ENCODE measurements at places on chromosomes 12 and 14.

DNA sequence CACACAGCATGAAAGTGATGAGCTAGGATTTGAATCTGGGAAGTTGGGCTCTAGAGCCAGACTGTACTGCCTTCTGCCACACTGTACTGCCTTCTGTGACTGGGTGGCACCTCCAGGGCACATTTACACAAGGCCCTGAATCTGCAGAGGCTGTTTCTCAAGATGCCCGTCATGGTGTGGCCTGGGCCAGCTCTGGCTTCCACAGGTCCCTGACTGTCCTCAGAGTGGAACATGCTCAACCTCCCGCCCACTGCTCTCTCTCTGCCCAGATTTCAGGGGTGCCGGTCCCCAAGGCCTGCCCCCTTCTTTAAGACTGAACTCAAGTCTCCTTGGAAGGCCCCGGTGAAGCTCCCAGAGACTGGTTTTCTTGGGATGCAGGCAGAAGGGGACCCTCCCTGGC is 50.2 kb downstream of the C14orf132 start:
- DNase-seq: no peak

GRCh38 chr12:101653030-101653429 is 44.4 kb upstream of the CHPT1 start:
- no peak for DNase-seq

DNA sequence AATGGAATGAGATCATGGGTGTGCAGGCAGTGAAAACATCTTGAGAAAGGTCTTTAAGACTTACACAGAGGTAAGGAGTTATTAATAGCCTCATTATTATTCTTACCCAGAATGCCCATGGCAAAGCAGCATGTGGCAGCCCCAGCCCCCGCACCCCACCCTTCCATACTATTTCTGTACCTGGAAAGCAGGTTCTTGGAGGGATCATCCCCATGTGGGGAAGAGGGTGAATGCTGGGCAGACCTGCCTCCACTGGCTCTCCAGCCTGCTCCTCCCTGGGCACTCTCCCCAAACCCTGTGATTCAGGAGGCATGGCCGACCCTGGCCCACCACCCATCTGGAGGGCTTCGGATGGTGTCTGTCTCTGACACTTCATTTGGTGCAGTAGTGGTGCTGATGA is 28.3 kb downstream of the NPC2 start:
- no peak for DNase-seq

DNA sequence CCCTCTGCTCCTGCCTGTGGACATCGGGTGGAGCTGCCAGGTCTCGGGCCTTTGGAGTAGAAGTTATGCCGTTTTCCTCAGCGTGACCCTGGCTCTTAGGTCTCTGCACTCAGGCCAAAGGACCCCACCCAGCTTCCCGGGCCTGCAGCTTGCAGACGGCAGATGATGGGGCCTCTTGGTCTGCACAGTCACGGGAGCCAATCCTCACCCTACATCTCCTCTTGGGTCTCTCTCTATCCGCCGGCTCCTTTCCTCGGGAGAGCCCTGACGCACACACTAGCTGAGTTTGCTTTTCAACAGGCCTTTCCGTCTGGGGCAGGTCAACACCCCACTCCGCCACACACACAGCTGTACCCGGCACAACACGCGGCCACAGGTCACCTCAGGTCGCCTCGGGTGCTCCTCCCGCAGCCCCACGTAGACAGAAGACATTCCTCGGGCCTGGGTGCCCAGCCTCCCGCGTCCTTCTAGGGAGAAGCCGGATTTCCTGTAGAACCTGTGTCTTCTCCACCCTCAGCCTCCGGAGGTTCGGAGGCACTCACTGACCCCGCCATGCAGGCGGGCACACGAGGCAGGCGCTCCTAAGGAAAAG is 9.9 kb downstream of the GALNT9 start:
- no peak for DNase-seq

DNA sequence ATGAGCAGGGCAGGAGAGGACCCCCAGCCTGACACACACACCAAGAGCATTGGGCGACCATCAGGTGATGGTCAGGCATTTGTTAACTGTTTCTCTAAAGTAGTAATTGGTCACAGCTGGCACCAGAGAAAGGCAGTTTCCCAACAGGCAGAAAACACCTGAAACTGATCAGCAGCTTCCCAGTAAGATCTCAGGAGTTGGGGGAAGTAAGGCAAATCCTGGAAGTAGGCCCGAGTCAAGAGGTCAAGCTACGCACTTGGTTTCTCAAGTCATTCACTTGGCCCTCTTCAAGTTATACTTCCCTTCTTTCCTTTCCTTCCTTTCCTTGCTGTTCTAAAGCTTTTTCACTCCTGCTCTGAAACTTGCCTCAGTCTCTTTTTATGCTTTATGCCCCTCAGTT is 135.8 kb downstream of the SSPN start:
- no peak for DNase-seq

DNA sequence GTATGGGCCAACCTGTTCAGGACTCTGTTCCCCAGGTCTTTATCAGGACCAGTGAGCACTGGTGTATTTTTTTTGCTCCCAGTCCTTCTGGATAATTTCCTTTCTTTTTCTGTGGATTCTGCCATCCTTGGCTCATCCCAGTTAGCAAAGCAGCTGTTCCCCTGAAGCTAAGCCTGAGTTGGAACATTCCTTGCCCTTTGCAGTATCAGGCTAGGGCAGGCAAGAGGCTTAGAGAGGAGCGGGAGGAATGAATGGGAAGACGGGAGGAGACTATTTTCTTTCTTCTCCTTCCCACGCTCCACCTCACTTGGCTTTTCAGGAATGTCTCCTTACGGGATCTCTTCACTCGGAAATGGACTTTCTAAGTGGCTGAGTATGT is 29.2 kb downstream of the ERG28 start:
- DNase-seq: no peak

DNA sequence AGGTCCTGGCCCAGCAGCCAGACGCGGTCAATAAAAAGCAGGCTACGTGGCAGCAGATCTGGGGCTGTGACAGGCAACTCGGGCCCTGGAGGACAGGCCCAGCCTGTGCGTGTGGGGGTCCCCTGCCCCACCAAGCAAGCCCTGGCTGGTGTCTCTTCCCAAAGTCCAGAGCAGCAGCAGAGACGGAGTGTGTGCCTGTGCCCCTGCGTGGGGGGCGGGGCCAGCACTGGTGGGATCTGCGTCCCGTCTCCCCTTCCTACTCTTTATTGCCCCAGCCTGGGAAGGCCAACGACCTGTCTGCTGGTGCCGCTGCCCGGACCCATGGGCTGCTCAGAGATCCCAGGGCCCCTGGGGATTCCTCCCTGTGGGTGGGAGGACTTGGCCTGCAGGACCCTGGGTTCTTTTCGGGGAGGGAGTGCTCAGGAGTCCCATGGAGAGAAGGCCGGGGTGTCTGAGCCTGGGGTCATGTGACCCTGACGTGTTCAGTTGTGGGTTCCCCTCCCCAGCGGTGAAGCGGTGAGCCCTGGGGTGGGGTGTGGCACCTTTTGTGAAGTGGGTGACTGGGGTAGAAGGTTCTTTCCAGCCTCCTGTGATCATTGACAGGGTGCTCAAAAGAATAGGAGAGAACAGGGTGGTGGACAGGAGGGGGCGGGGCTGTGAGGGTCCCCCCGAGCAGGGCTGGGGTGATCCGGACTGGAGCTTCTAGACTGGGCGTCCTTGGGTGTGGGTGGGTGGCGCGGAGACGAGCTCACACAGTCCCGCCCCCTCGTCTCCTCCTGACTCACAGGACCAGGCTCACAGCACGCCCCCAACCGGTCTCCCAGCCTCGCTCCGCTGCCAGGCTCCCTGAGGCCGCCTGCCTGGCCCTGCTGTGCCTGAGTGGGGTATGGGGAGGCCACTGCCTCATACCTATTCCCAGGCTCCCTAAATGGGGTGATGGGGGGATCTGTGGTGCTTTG is 22.4 kb downstream of the ASPG start:
- no peak for DNase-seq

DNA sequence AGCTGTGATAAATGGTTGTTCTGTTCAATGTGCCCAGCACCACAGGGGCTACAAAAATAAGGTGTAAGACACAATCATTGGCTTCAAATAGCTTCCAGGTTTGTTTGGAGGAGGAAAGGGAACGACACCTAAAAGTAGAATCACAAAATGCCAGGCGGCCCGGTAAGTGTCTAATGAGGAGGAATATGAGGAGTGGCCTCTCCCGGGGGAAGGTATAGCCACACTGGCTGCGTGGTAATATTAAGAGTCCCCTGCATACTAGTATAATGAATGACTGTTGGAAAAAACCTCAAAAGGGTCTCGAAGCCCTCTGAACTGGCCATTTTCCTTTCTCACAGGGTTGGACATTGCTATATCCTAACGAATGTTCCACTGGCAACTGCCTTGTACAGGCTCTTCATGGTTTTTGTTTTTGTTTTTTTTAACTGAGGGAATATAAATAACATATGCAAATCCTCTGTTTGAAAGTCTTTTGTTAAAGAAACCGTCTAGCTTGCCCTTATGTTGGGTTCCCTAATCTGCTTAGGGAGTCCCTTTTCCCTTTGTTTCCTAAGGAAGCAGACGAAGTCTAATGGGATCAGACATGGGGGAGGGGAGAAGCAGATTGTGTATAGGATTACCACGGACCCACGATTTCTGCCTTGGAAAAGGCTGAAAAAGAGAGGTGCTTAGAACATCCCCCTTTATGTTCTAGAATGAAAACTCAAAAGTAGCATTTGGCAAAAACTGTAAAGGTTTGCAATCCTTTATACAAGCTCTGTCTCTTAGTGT is 4.2 kb downstream of the CCDC60 start:
- no peak for DNase-seq

Measured in fibroblast of the conjunctiva (primary cell).